ENCODE measurements at places on chromosomes 6 and 20.
A peak's percentile ranks its signal among the peaks of the same experiment; 100 is the strongest.

GRCh38 chr6:105968603-105969333, 117.4 kb upstream of the PRDM1 start:
- no peak for DNase-seq

GRCh38 chr20:46213946-46214823, 94.1 kb downstream of the CDH22 start:
- no peak for DNase-seq

DNA sequence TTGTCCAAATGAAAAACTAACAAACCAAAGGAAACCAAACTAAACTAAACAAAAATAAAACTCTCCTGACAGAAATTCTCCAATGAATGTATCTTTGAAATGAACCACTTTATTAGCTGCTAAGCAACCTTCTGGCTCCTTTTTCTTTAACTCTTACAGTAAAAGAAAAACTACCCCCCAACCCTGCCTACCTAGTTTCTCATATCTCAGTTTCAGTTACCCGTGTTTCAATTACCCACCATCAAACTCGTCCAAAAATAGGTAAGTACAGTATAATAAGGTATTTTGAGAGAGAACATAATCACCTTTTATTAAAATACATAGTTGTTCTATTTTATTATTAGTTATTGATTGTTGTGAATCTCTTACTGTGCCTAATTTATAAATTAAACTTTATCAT, 177.4 kb upstream of the THEMIS start:
- no peak for DNase-seq

DNA sequence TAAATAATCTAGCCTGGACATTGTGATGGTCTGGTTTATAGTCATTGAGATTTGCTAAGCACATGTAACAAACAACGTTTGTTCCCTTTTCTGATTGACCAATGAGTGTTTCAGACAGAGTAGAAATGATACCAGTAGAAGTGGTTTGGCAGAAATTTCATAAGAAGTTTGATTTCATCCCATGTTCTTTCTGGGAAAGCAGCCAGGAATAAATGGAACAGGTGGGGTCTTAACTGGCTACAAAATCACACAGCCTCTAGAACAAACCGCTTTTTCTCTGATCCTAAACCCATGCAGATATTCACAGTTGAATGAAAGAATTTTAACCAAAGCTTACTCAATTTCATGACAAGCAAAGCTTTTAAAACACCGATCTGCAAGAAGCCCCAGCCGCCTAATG, 227.5 kb downstream of the UST start:
- DNase-seq: no peak

- DNase-seq: no peak
These were observed 17.0 kb upstream of the TOP1 start for GRCh38 chr20:41011551-41012067.

DNA sequence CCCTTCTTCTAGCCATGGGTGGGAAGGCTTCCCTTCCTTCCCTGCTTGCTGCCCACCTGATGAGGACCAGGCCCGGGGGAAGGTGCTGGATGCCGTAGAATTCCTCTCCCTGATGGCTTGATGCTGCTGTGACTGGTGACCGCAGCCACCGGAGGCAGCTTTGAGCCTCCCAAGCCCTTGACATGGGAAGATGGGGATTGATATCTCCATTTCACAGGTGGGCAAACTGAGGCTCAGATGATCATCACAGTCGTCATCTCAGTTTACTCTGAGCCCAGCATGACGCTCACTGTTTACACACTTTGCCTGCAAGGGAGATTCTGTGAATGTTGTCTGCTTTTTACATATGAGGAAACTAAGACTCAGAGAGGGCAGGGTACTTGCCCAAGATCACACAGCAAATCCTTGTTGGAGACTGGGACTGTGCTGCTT, 43.9 kb downstream of the SRC start:
- no peak for DNase-seq

DNA sequence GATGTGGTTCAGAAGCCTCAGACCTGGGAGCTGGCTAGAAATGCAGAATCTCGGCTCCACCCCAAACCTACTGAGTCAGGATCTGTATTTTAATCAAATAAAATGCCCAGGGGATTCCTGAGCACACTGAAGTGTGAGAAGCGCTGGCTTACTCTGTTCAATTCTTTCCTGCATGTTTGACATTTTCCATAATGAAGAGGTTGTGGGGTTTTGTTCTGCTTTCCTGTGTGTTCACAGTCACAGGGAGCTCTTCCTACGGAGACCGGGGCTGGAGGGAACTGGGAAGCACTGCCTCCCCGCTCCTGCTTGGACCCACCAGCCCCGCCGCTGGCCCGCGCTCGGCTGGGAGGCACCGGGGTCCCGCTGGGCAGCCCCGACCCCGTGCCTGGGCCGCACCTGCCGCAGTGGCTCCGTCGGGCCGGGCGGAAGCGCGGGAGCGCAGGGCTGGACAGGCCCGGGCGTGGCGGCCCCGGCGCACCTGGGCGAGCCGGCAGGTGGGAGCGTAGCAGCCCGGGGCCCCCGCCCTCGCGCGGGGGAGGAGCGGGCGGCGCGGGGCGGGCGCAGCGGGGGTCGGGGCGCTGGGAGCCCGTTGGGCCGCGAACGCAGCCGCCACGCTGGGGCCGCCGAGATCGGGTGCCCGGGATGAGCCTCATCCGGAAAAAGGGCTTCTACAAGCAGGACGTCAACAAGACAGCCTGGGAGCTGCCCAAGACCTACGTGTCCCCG, at the start of gene MAPK13:
TSS of gene MAPK13 (plus strand) at position 573 of the 726 bp plus-strand sequence. CDS start at position 643, 70 bp downstream.
- peak; percentile 85 for DNase-seq

- no peak for DNase-seq
These were observed 190.1 kb downstream of the SCP2D1 start for GRCh38 chr20:19003366-19004336.

GRCh38 chr20:45038745-45039474, 62.0 kb downstream of the KCNS1 start:
- no peak for DNase-seq

DNA sequence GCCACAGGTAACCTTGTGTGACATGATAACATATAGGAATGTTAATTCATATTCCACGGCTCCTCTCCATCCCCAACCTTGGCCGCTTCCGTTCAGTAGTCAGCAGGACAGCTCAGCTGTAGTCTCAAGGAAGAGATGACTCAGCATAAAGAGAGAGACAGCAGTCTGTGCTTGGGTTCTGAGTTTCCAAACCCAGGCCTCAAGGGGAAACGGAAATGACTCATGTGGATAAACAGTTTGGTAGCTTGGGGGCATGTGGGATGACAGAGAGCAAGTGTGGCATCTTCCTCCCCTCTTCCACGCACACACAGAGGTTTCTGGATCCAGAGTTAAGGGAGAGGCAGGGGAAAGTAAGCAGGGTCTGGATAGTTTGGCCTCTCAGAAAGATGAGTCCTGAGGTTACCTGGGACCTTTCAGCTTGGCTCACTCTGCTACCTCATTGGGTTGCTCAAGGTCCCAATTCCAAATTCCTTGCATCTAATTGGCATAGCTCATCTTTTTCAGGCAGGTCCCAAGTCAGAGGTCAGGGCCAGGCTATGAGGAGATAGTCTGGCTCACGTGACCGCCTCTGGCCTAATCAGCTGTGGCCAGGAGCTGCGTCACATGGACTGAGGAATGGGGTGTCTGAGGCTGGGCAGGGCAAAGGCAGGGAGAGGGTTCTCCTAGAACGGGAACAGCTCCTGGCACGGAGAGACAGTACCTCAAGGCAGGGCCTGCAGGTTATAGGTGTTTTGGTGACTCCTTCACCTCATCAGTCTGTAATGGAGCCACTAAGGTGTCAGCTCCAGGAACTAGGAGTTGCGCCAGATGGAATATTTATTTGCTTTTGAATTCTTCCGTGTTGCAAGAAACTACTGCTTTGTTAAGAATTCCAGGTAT, 36.5 kb upstream of the MLN start:
- no peak for DNase-seq

- no peak for DNase-seq
These were observed 37.8 kb downstream of the ZNF217 start for GRCh38 chr20:53555816-53556215.

DNA sequence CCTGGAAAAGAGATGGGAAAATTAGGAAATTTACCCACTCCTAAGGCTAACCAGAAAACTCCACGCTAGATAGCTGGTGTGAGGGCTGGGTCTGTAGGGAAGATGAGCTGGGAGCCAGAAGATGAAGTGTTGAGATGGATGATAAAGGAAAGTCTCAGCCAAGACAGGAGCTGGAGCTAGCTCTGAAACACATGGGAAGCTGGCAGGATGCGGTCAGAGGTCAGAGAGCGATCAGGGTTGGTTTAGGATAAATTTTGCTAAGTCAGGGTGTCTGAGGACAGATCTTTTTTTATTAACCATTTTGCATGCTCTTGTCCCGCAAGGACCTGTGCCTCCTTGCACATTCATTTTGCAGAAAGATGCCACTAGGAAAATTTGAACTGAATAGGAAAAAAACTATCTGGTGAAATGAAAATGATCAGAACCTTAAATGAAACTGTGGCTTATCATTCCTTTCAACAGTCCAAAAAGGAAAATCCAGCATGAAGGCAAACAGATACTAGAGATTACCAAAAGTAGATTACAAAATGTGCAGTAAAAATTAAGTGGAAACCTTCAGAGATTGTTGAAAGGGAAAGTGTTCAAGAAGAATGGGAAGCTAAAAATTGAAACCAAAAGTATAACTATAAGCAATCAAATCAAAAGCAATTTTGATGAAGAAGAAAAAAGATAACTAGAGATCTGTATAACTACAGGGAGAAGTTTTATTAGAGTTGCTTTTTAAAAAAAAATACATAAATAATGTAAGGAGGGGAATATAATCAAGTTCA, 10.7 kb upstream of the EDN1 start:
- no peak for DNase-seq

GRCh38 chr6:106520711-106521401, 108.4 kb downstream of the RTN4IP1 start:
- no peak for DNase-seq

DNA sequence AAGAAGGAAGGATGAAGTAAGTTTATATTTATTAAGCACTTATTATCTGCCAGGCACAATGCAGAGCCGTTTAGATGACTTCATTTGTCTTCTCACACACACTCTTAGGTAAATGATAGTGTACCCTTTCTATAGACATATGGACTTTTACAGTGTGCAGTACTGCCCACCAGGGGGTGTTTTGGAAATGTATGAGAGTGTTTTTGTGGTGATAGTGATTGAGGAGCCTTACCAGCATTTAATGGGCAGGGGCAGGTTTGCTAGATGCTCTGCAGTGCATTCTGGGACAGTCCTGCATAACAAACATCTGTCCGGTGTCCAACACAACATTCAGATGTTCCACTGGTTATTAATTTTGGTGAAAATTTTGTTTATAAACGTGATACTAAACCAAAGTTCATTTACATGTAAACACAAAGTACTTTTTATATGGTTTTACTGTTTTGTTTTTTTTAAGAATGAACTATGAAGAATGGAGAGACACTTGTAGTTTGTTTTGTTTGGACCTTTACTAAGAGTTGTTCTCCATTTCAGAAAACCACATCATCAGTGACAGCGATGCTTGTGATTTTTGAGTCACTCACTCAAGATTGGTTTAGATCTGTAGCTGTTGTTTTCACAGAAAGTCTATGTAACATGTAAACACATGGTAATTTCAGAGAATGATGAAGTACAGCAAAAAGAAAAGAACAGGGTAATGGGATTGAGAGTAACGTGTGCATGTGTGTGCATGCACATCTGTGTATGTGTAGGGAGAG, 19.9 kb downstream of the KCNS1 start:
- DNase-seq: no peak

DNA sequence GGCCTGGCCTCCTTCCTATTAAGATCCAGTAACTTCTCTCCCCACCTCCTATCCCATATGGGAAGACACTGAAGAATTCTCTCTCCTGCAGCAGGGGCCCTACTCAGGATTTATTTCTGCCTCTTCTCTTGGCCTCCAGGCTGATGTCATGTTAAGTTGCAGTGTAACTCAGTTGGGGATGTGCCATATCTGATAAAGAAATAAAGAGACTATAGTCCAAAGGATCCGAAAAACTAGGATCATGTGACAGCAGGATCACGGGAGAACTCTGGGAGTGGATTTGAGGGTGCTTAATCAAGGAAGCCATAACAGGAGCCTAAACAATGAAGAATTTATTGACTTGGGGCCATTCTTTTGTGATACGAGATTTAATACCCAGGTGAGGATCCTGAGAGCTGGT, 38.5 kb upstream of the TGM6 start:
- no peak for DNase-seq

GRCh38 chr6:24667378-24667803, 514 bp downstream of the ACOT13 start:
- DNase-seq: no peak

DNA sequence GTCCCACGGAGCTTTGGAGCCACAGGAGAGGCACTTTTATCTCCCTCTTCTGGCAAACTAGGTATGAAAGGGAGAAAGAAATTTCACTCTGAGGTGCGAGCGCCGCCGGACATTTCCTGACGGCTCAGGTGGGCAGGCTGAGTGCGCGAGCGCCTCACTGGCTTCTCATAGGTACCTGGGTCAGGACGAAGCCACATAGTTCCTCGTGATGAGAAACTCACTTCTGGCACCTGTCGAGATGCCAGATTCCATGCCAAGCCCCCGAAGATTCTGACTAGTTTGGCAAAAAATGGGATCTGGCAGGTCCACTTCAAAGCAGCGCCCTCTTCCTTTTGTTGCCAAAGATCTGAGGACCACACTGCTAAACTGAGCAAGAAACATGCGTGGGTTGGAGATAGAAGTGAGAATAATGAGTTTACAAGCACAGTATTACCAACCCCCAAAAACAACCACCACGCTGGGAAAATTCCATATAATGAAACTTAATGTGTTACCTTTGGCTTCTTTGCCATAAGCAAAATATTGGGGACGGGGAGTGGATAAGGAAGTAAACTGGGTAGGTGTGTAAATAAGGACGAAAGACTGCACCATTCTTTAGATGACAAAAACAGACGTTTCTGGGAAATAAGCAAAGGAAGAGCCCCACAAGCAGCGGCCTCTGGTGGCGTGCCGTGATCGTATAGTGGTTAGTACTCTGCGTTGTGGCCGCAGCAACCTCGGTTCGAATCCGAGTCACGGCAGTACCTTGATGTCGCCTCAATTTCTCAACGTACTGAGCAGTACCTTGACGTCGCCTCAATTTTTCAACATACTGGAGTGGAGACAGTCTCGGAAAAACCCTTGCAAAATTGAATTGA, 89.8 kb upstream of the PRSS16 start:
- DNase-seq: peak; percentile 50
